AG20443 (cell line): ENCODE measurements at places on chromosomes 5 and 9.

GRCh38 chr9:95217936-95218335 lies 99.6 kb downstream of the FANCC start:
- no peak for DNase-seq

DNA sequence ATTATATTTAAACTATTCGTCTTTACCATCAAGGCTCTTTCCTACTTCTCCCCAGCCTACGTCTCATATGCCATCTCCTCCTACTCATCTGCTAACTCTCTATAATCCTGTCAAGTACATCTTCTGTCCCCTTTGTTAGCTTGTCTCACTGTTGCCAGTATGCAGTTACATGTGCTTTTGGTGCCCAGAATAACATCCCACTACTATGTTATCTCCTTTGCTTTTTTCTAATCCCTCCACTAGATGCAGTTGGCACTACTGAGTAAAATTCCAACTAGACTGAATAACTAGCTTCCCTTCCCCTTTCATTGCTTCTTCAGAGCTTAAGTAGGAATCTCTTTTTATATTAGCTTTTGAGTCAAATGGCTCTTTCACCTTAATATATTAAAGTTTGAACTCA lies 3.0 kb upstream of the ARRDC3 start:
- no peak for DNase-seq

DNA sequence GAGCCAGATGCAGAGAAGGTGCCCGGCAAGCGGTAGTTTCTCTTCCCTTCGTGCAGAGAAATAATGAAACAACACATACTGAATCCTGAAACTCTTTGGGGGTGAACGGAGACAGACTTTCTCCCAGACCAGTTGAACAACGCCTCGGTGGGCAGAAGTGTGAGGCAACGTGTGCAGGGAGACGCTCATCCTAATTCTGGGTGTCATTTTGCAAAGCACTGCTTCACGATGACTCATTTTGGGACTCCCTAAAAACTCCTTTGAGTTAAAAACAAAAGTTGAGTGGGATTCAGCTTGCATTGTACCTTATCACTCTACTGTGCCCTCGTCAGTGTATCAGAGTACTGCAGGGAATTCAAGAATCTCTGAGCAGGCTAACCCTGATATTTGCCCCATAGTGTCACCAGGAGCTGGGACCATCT lies 3.5 kb upstream of the NEK6 start:
- no peak for DNase-seq

DNA sequence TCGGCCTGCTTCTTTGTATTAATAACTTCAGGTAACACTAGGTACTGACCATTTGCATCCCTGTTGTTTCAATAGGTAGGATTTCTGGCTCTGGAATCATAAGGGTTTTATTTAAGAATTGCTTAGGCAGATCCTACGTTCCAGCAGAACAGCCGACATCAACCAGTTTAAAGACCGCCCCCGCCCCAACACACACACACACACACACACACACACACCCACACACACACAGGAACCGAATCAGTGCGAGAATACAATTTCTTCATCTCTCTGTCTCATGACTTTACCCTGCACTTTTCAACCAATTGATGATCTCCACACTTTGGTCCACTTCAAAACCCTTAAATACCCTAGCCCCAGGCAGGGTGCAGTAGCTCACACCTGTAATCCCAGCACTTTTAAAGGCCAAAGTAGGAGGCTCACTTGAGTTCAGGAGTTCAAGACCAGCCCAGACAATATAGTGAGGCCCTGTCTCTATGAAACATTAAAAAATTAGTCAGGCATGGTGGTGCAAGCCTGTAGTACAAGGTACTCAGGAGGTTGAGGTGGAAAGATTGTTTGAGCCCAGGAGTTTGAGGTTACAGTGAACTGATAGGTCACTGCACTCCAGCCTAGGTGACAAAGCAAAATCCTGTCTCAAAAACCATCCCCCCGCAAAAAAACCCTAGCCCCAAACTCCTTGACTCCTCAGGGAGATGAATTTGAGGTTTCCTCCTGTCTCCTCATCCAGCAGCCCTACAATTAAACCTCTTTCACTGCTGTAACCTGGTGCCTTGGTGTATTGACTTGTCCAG lies 2.7 kb upstream of the MTMR12 start:
- DNase-seq: no peak

DNA sequence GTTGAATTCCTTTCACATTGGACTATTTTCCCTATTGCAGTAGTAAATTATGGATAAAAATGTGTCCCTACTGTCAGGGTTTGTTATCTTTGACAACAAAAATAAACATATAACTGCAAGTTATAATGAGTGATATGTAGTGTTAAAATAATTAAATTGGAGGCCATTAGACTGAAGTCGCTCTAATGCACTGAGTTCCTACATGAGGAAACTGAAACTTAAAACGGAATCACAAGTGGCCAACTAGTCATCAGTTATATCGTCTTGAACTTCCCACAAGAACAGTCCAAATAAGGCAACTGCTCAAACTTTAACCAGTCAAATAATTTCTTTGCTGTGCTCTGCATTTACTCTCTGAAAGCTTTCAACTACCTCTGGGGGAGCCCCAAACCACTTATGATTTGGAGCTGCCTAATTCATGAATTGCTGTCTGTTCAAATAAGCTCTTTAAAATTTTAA lies 2.1 kb upstream of the IFT74 start:
- no peak for DNase-seq

- no peak for DNase-seq
Measured at GRCh38 chr9:96484521-96484931, 34.6 kb downstream of the HABP4 start.

GRCh38 chr5:132680780-132681475 lies 7.1 kb downstream of the IL4 start:
- DNase-seq: no peak

GRCh38 chr5:72101828-72102227 lies 5.4 kb upstream of the MAP1B start:
- DNase-seq: no peak

DNA sequence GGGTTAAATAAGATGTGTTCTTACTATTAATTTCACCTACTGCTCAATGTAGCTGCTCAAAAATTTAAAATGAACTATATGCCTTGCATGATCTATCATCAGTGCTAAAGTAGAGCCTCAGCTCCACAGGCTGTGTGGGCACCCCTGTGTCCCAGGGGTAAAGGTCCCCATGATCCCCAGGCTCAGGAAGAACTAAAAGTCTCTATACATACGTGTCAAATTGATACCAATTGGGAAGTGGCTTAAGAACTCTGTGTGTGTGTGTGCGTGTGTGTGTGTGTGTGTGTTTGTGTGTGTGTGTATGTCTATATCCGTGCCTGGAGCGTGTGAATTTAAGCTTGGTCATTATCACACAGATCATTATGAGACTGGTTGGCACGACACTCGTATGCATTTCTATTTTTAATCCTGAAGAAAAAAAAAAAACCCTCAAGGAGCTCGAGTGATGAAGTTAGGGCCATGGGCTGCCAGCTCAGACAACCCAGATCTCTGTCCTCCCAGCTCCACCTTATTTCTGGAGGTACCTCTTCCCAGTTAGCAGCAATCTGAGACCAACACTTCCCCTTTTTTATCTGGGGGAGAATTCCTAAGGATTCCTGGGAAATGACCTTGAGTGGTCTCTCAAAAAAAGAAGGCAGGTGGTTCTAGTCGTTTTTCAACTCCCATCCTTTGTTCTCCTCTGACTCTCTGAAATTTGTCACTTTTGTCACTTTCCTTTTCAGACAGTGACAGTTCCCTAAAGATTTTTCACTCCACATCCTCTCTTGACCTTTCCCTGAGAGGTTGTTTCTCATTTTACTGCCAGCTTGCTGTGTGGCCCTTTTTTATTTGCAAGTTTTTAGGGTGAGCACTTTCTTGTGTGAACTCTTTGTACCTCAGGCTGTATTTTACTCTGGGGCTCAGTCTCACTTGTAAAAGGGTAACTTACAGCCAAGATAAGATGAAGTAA lies 45.7 kb upstream of the CTXN3 start:
- DNase-seq: no peak

DNA sequence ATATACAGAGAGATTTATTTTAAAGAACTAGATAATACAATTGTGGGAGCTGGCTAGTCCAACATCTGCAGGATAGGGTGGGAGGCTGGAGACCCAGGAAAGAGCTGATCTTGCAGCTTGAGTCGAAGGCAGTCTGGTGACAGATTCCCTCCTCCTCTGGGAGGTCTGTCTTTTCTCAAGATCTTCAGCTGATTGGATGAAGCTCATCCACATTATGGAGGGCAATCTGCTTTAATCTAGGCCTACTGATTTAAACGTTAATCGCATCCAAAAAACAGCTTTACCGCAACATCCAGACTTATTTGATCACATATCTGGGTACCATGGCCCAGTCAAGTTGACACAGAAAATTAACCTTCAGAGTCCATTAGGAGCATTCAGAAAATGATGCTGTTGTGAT lies 168.1 kb downstream of the ATPSCKMT start:
- no peak for DNase-seq

- DNase-seq: no peak
Measured at GRCh38 chr5:18159331-18159730, 525.1 kb downstream of the TAF11L14 start.

- no peak for DNase-seq
Measured at GRCh38 chr9:98085944-98086343, 29.4 kb downstream of the NANS start.

DNA sequence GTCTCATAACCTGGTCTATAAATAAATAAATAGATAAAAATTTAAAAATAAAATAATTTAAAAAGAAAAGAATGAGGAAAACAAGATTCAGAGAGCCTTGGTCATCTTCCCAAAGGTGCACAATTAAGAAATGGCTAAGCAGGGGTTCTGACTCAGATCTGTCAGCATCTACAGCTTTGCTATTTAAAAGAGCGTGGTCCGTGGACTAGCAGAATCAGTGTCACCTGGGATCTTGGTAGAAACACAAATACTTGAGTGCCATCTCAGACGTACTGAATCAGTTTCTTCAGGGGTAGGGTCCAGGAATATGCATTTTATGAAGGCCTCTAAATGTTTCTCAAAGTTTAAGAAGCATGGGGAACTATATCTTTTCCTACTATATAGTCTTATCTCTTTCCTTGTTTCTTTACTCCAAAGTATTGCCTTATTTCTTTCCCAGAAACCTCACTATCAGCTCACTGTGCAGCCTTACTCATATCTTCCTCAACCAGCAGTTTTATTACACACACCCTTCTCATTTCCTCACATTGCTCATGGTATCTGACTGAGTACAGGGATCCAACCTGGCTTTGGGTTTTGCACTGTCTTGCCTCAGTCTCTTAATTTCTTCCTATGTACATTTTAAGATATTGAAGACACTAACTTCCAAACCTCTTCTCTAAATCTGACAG lies 58.6 kb downstream of the TMC1 start:
- DNase-seq: peak; percentile 38

GRCh38 chr9:128892221-128892921 lies 10.4 kb downstream of the LRRC8A start:
- DNase-seq: peak; percentile 96

DNA sequence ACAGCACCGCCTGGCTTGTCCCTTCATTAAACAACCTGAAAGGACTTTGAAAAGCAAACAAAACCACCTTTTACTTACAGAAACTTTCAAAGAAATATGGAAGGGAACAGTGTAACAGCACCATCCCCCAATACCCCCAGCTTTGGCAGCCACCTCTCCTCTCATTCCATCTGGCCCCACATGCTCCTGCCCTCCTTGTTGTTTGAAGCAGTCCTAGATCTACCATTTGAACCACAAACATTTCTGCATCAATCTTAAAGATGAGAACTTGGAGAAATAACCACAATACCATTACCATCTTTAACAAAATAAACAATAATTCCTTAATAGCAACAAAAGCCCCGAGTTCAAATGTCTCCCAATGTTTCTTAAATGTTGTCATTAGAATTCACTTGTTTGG lies 17.8 kb upstream of the COL15A1 start:
- no peak for DNase-seq

DNA sequence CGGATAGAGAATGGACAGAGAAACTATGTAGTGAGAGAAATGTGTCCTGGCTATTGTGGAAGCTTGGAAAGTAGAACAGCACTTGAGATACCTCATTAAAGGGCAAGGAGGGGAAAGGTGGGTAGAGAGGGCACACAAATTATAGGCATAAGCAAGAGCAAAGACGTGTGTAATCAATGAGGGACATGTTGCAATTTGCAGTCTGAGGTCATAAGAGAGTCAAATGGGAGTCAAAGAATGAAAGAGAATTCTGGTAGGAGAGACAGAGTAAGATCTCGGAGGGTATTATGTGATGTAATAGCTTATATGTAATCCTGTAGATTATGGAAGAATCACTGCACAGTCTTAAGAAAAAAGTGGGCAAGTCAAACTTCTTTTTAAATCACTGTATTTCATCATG lies 312.0 kb upstream of the RGMB start:
- no peak for DNase-seq

GRCh38 chr5:1662559-1663085 lies 137.0 kb downstream of the MRPL36 start:
- DNase-seq: no peak

DNA sequence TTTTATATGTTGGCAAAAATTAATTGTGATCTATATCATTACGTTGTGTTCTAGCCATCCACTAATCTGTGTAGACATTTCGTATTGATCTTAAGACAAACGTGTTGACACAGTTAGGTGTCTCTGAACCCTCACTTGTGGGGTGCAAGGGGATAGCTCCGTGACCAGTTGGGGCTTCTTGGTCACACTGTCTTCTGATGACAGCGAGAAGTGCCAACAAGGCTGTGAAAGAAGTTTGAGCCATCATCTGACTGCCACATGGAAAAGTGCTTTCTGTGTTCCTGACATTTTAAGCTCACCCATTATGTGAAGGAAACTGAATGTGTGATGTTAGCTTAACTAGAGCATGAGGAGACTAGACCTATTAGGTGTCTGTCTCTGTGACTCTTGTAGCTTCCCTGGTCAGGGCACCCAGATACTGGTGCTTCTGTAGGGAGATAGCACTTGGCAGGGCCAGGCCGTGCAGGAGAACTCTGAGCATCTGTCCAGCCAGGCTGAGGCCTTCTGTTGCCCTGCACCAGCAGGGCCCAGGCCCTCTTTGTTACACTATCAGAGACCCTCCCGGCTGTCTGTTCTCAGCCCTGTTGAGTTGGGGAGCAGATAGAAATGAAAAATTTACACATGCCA lies 52.8 kb upstream of the PHF2 start:
- DNase-seq: no peak

DNA sequence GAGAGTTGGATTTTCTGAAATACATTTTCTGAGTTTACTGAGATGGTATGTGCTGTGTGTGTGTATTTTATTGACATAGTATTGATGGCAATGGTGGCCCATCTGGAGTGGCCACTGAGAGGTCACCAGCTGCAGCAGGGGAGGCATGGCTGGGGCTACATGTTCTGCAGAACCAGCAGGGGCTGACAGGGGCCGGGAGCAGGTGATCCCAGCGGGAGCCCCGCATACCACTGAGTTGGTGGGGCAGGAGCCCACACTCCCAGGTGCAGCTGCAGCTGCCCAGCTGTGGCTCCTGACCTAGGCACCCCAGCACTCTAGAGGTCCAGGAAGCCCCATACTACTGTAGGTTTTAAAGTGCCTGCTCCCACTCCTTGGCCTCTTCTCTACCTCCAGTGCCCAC lies 1044.2 kb upstream of the CDH9 start:
- no peak for DNase-seq

DNA sequence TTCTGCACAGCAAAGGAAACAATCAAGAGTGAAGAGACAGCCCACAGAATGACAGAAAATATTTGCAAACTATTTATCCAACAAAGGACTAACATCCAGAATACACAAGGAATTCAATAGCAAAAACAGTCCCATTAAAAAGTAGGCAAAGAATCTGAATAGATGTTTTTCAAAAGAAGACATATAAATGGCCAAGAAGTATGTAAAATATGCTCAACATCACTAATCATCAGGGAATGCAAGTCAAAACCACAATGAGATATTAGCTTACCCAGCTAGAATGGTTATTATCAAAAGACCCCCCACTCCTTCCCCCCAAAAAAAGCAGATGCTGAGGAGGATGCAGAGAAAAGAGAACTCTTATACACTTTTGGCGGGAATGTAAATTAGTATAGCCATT lies 13.4 kb upstream of the OR13C8 start:
- no peak for DNase-seq
